ENCODE measurements at places on chromosomes 4 and X.
A peak's percentile ranks its signal among the peaks of the same experiment; 100 is the strongest.

- no peak for DNase-seq
Observed at GRCh38 chr4:153748378-153748777, 11.4 kb downstream of the RNF175 start.

GRCh38 chr4:122826553-122827257 is at the start of gene FGF2:
Gene FGF2 (plus strand): TSS chr4:122826831. CDS start chr4:122827175, 344 bp downstream.
- DNase-seq, result peak; percentile 6

DNA sequence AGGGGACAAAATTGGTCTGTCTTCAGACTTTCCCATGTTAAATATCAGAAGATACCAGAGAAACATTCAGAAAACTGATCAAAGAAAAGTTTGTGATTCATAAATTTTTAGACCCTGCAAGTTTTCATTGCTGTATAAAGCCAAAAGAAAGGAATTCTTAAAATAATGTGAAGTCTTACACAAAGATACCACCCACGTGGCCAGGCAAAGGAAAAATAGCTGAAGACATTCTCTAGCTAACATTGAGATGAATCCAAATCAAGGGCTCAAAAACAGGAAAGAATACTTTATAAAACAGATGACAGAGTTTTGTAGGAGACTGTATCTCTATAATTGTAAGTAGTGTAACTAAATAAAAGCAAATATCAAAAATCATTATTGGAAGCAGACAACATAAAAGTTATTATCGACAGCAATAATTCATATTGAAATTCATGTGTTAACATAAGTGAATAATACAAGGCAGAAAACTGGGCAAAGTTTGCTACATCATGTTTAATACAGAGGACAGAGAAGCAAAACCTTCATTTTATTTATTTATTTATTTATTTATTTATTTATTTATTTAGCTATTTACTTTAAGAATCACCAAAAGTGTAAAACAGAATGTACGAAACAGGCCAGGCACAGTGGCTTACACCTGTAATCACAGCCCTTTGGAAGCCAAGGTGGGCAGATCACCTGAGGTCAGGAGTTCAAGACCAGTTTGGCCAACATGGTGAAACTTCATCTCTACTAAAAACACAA is 204.6 kb upstream of the SLIT2 start:
- no peak for DNase-seq

DNA sequence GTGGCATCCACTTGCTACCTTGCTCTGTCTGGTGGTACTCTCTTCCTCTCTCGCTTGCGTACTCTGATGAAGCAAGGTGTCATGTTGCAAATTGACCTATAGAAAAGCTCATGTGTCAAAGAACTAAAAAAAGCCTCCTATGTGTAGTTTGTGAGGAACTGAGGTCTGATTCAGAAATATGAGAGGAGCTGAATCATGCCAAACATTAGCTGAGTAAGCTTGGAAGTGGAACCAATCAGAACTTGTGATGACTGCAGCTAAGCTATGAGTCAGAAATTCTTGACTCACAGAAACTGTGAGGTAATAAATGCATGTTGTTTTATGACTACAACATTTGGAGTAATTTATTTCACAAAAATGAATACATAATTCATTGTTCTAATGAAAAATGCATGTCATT is 2138.8 kb downstream of the PCDH7 start:
- DNase-seq, result no peak

- DNase-seq, result no peak
Observed at GRCh38 chr4:121936101-121936500, 15.8 kb downstream of the TRPC3 start.

DNA sequence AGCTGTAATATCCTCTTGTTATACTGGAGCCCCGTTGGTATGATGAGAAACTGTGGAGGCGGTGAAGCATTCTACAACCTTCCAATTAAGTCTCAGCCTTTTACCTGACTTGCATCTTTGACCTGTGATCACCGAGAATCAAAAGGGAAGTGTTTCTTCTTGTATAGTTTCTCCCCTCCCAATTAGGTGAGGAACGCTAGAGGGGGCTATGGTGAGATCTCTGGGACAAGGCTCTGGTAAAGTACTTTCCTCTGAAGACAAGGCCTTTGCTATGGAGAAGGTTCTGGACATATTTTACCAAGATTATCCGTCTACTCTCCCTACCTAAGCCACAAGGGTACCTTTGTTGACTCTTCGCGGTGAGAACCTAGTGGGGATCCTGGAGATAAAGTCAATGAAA is 111.3 kb downstream of the CBLL2 start:
- DNase-seq, result no peak

DNA sequence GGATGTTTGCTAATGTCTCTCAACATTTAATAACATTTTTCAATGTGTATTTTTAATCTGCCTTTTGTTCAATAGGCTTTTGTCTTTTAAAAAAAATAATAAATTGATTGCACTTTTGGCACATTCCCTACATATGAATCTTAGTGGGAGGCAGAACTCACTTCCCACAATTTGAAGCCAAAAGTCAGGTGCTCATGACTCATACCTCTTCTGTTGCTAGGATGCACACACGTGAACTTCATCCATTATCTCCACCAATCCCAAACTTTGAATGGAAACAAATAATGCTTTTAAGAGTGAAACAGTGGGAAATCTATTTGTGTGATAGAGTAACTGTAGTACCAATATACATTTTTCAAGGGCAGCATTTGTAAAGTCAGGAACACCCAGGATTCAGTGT is 260.5 kb downstream of the IQCM start:
- no peak for DNase-seq

DNA sequence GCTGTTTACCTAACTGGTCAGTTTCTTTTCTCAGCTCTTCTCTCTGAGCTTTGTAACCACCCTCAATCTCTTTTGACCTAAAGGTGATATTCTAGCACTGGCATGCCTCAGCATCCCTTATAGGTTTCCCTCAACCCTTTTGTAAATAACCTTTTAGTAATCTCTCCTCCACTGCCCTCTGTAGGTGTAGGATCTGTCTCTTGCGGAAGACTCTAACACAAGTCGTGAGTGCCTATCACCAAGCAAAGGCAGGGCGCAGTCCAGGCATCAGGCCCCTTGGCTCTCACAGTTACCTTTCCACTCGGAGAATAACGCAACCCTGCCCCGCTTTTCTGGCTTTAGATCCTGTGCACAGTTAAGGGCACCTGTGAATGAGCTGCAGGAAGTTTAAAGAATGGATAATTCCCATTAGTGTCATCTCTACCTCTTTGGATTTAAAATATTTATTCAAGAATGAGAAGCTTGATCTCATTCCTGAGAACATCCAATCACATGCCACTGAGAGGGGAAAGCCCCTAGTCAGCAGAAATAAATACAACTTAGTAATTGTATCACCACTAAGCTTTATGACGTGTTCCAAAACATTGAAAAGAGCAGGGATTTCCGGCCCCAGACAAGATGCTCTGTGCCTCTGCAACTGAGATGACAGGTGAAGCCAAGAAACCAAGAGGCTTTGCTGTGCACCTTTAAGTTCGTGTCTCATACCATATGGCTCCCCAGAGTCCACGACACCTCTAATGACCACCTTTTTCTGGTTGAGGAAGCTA is 58.8 kb downstream of the SPINK2 start:
- DNase-seq, result peak; percentile 30

DNA sequence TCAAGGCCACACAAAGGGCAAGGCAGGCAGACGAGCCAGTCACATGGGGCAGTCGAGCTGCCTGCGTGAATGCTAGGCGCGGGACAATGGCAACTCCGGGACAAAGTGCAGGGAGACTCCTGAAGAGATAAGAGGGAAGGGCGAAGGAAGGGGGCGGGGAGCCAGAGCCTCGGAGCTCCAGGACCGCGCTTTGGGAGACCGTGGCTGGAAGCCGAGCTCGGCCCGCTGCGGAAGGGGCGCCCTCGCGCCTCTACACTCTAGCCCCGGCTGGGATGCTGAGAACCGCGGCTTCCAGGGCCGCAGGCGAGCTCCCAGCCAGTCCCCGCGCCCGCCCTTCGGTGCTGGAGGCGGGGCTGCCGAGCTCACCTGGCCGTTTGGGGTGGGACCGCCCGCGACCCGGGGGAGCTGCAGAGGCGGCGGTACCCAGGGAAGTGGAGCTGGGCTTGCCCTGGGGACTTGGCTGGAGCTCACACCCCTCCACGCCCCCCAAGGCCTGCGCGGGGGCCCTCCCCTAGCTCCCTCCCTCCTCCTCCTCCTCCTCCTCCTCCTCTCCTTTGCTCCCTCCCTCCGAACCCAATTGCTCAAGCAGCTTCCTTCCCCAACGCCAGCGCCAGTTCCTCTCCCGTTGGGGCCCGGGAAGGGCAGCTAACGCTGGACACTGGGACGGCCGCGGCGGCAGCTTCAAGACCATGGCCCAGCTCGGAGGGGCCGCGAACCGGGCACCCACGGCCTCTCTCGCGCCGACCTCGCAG is at the start of gene SOWAHD:
Gene SOWAHD (plus strand): TSS at position 610 of the 752 bp plus-strand sequence. CDS start 80 bp downstream, at position 690.
- DNase-seq, result peak; percentile 40

DNA sequence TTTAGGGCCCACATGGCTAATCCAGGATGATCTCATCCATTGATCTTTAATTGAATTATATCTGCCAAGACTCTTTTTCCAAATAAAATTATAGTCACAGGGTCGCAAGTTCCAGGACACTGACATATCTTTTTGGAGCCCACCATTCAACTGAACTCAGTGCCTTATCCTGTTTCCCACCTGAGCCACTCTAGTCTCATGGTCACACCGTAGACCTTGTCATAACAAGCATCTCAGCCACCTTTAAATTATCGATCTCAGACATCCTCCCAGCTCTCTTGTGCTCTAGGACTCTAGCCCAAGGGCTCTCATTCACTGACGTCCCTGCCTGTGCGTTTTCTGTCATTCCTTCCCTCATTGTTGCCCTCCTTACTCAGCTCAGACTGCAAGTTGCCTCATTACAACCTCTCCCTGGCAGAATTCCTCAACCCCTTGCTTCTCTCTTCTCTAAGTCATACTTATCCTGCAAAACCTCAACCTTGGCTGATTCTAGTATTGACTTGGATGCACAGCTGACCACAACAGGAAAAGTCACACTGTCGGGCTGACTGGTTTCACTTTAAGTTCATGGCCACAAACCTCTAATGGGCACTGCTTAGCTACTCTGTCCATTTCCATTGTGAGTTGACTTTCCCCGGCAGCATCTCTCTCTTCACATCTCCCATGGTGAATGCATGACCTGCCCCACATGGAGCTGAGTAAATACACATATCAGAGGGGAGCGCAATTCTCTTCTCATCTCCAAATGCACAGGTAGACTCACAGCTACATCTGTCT is 91.0 kb upstream of the TRIM2 start:
- no peak for DNase-seq

- DNase-seq, result no peak
Observed at GRCh38 chr4:149493492-149493891, 322.2 kb downstream of the IQCM start.

DNA sequence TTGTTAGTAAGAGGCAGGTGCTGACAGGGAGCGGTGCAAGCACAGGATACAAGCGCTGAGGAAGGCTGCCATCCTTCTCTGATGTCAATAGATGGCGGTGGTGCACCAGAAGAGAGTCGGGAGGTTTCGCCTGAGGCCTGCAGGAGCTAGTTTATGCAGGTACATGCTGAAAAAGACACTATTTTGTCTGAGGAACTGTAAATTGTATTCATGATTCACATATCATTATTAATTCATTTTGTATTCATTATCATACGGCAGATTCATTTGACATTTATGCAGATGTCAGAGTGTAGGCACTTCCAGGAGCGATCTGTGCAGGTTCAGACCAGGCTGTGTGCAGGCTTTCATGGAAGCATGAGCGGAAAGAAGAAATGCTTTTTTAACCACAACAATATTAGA is 824.0 kb downstream of the STIM2 start:
- no peak for DNase-seq

- no peak for DNase-seq
Observed at GRCh38 chr4:105461221-105461620, 12.6 kb downstream of the PPA2 start.

GRCh38 chr4:96652158-96652557 is 812.3 kb downstream of the PDHA2 start:
- DNase-seq, result no peak
